ENCODE measurements at places on chromosomes 5 and 9.

- no peak for DNase-seq
Measured at GRCh38 chr5:139640421-139641115, 7.6 kb upstream of the CXXC5 start.

DNA sequence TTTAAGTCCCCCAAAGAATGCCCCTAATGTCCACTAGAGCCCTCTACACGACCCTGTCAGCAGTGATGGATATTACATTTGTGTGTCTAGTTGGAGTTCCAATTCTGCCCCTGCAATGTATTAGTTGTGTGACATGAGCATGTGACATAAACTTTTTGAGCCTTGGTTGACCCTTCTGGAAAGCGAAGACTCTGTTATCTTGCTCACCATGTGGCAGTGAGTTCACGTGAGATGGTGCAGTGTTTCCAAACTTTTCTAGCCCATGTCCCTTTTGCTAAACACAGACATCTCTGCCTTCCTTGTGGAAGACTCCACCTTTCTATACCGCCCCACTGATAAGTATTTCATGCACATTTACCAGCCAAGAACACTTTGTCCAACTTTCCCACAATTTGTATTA lies 87.0 kb upstream of the BOD1 start:
- no peak for DNase-seq

DNA sequence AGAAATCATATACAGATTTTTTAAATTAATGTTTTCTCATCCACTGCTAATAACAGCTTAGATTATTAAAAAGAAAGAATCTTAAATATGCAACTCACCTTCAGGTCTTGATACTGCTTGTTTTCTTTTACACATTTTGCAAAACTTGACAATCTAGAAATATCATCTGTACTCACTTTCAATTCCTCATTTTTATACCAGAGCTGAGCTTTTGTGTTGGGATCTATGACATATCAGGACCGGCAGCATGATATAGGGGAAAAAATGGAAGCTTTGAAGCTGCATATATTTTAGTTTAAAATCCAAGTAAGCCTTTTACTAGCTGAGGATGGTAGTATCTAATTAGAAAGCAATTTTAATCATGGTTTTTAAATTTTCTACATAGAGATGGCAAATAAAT lies 75.7 kb upstream of the SMARCA2 start:
- no peak for DNase-seq

- no peak for DNase-seq
Measured at GRCh38 chr5:109739741-109740728, 50.3 kb downstream of the MAN2A1 start.

DNA sequence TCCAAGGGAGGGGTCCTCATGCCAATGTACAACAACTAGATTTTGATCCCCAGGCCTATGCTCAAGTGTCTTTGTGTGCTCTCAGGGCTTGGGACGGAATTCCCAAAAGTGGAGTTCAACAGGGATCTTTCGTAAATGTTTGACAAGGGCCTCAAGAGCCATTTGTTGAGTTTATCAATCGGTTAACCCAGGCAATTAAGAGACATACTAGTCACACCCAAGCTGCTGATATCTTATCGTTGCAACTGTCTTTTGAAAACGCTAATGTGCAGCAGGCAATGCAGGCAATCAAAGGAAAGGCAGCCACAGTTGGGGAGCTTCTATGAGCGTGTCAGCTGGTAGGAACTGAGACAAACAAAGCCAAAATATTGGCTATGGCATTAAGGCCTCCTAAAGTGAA lies 161.2 kb downstream of the CPLANE1 start:
- no peak for DNase-seq

DNA sequence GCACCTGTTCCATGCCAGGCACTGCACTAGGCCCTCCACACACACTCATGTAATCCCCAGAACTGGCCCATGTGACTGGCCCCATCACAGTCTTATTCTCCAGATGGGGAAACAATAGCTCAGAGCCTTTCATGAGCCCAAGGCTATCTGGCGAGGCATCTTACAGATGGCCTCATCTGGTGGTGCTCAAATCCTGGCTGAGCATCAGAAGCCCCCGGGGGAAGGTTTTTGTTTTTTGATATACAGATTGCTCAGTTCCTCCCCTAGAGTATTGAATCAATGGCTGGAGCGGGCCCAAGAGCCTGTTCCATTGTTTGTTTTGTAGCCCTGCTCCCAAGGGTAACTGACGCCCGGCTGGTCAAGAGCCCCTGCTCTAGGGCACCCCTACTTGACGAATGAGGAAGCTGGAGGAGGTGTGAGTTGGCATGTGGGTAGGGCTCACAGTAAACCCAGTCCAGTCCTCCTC lies 145.3 kb upstream of the RAPGEF1 start:
- no peak for DNase-seq

GRCh38 chr5:81226949-81227348 lies 6.2 kb upstream of the CKMT2 start:
- DNase-seq: no peak

DNA sequence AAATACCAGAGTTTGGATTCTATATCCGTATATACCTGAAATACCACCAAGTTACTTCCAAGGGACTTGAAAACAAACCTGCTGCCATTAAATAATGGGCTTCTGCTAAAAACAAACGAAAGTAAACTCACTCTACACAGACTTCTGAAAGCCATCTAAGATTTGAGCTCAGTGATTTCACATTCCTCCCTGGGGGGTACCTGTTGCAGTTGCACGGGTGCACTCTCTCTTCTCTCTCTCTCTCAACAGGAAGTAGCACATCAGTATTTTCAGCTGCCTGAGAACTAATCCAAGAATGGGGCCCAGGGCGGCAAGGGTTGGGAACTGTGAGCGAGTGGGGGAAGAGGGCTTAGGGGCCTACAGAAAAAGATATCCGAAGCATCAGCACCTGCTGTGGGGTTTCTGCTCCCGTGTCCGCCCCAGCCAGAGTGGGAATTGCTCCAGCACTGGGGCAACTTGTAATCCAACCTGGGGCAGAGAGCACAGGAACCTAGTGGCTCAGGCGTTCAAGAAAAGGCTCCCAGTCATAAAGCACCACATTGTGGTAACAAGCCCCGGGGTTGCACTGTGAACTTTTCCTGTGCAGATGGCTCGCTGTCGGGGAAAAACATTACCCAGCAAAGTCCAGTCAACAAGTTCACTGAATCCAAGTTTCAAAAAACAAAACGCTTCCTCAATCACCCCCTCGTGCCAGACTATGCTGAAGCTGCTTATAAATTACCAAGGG lies 99.8 kb downstream of the EFNA5 start:
- DNase-seq: peak; percentile 29

DNA sequence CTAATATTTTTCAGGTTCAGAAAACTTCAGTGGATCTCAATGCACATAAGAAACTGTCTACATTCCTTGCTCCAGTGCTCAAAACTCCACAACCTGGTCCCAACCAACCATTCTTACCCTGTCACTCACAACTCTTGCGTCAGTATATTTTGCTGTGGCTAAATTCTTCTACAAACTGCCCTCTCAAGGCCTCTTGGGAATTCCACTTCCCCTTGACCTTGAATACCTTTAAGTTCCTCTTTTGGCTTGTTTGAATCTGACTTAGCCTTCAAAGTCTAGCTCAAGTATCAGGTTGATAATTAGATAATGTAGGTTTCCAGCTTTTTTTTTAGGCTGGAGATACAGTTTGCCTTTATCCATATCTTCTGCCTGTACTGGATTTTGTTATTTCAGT lies 128.3 kb downstream of the SLF1 start:
- peak; percentile 51 for DNase-seq

GRCh38 chr5:17989567-17990563 lies 355.6 kb downstream of the TAF11L14 start:
- DNase-seq: no peak

- no peak for DNase-seq
Measured at GRCh38 chr9:121551985-121552753, 52.5 kb upstream of the GGTA1 start.

GRCh38 chr5:14213813-14214585 lies 70.9 kb downstream of the TRIO start:
- DNase-seq: no peak

DNA sequence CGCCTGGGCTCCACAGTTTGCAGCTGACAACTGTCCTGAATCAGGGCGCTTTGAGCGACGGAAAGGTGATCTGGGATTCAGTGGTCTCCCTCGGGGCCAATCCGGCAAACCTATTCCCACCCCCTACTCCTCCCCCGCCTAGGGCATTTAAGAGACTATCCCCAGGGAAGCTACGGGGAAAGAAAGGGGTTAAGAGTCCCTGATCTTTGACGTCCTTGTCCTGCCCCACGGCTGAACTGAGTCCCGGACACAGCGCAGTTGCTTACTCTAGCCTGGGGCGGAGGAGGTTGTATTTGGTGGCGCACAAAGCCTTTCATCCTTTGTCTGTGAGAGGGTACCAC lies 3.4 kb downstream of the RORB start:
- DNase-seq: no peak

All from upper lobe of left lung (tissue), 6 donors.